ENCODE measurements at places on chromosomes 12 and 14. TPM values are rescaled to one million over a fixed set of nuclear protein-coding genes. Genes with fewer than 3 reads are reported as not detected.

DNA sequence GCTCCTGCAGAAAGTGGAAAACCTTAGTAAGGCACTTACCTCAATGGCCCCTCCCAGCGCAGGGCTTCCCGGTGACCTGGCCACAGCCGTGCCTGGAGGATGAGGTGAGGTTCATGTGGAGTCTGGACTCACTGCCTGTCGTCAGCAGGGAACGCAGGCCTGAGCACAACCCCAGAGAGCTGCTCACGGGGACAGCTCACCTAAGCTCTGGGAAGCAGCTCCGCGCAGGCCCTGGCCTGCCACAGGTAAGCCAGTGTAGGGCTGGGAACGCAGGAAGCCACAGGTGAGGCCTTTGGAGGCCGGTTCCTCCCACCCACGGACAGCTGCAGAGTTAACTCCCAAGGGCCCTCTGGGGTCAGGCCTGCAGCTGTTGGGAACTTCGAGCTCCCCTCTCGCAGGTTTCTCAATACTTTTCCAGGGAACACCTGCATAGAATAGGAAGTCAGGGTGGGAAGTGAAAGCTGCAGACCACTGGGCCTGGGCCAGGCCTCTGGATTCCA is 32.7 kb downstream of the ANAPC7 start:
- no peak for DNase-seq

DNA sequence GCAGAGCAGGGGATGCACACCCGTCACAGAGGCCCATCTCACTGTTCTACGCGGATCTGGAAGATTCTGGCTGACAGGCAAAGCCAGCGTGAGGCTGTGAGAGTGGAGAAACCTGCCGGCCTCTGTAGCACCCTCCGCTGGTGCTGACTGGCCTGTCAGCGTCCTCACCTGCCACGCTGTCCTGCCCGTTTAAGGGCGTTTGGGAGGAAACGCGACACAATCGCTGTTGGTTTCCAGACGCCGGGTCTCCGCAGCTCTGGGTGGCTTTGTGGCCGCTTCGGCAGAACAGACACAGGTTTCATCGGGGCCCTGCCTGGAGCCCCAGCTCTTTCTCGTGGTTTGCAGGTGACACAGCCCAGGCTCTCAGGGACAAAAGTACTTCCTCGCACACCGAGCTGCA is 70.6 kb downstream of the NOC4L start:
- DNase-seq: no peak

DNA sequence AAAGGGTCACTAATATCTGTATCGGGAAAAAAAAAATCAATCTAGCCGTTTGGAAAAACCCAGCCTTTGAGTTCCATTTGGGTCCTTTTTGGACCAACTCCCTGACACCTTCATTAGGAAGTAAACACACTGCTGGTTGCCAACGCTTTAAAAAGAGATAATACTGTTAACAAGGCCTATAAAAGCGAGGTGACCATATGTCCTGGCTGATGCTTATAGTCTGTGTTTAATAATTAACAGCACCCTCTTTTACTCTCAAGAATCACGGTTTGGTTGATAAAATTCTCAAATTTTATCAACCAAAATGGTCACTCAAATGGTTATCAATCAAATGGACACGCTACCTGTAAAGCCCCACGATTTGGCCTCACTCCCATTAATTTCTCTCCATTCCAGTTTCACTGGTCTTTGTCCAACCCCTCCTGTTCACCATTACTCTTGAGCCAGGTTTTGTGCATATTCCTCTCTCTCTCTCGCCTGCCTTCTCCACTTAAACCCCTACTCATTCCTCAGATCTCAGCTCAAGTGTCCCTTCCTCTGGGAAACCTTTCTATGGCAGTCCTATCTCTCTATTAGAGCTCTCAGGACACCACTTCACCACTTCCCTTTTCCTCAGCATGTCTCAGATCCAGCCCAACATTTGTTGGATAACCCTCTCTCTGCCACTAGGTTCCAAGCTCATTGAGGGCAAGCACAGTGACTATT is 9.5 kb downstream of the BTG1 start:
- no peak for DNase-seq

DNA sequence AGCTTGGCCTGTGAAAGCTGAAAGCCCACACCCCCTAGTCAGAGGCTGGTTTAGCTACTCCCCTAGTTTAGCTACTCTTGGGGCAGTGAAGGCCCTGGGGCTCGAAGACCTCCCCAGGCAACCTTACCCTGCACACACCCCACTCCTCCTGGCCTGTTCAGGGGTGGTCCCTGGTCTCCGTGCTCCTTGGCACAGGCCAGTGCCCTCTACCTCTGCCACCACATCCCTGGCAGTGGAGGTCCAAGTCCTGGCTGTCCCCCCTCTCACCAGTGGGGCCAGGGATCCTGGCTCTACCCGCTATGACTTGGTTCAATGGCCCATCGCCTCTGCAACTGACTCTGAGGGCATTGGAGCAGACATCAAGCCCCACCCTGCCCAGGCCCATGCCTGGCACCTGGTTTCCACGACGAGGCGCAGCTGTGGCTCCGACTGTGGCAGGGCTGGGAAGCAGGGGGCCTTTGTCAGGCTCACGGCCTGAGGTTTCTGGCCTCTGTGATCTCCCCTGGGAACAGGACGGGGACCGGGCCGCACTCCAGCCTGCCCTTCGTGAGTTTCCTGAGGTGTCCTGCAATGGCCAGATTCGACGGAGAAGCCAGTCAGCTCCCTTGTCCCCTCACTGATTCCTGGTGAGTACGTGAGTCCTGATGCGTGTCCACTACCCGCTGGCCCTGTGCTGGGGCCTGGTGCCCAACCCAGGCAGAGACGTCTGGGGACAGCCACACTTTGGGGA is 5.7 kb downstream of the TMEM121 start:
- DNase-seq: no peak

- DNase-seq: no peak
These were observed 56.8 kb downstream of the IFNG start for GRCh38 chr12:68102731-68103130.

DNA sequence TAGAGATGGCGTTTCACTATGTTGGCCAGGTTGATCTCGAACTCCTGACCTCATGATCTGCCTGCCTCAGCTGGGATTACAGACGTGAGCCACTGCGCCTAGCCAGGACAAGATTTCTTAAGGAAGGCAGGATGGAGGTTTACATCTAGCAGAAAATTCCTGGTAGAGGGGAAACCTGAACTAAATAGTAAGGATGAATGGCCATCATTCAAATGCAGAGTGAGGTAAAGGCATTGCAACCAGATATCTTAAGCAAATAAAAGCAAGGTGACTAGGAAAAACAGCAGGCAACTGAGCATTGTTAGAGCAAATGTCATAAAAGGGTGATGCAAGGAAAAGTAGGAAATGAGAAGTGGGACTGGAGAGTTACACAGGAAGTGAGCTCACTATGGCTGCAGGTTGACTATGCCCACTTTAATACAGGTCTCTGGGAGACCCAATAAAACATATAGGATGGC is 133.0 kb downstream of the SOX5 start:
- no peak for DNase-seq

GRCh38 chr12:50282721-50283228 is 545 bp downstream of the LIMA1 start:
- no peak for DNase-seq

GRCh38 chr12:86698641-86698980 is 442.4 kb upstream of the MGAT4C start:
- DNase-seq: no peak

- peak; percentile 13 for DNase-seq
These were observed 239.2 kb upstream of the CPNE8 start for GRCh38 chr12:39144613-39145061.

- no peak for DNase-seq
These were observed 54.3 kb upstream of the NPFF start for GRCh38 chr12:53561590-53561953.

GRCh38 chr14:34025325-34026017 is 74.6 kb upstream of the EGLN3 start:
- DNase-seq: no peak

GRCh38 chr12:63525831-63526230 is 142.5 kb downstream of the DPY19L2 start:
- no peak for DNase-seq

DNA sequence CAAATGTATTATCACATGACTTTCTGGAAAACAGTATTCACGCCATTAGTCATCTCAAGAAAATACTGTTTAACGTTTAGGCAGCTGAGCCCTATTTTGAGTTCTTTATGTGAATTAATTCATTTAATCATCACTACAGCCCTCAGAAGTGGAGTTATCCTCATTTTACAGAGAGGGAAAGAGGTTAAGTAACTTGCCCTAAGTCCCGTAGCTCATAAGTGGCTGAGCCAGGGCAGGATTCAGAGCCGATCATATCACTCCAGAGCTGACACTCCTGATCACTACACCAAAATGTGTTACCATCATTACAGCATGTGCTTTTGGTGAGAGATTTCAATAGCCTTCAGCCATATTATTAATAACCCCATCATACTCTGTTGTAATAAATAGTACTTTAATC is 210.6 kb downstream of the FBXL14 start:
- DNase-seq: no peak

GRCh38 chr14:65471038-65471878 is 58.7 kb downstream of the FUT8 start:
- no peak for DNase-seq

DNA sequence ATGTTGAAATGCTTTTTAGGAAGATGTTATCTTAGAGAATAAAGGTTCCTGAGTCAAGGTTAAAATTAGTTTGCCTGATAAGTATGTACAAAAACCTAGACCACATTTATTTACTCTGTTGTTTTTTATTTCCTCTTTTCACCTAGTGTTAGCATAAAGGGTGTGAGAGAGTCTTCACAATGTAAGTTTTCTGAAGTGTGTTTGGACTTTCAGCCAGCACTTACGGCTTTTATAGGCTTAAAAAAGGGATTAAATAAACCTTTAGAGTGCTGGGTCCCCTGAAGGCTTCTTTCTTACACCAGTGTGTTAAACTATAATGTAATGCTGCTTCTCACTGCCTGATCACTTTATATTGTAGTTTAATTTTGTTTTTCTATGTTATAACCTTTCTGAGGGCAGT is 27.2 kb downstream of the ARHGAP5 start:
- no peak for DNase-seq

Gene SLC25A21
- total RNA-seq: 1.9 TPM

Gene AQP6
- not detected for total RNA-seq

Gene DBX2
- total RNA-seq: 0.17 TPM

Gene PYM1
- 17.2 TPM for total RNA-seq

Gene KLRG1
- total RNA-seq: 5.2 TPM

Gene LRRC10
- total RNA-seq: 3.2 TPM

Gene NINJ2
- 3.6 TPM for total RNA-seq

Measured in right cardiac atrium (tissue), 5 donors.